Hepatic stellate cell (primary cell): ENCODE measurements at places on chromosomes 6 and 20.

- DNase-seq: no peak
These were observed 1.2 kb downstream of the LPA start for GRCh38 chr6:160662842-160663241.

- peak; percentile 60 for DNase-seq
These were observed 14.5 kb downstream of the GNL1 start for GRCh38 chr6:30541515-30542403.

DNA sequence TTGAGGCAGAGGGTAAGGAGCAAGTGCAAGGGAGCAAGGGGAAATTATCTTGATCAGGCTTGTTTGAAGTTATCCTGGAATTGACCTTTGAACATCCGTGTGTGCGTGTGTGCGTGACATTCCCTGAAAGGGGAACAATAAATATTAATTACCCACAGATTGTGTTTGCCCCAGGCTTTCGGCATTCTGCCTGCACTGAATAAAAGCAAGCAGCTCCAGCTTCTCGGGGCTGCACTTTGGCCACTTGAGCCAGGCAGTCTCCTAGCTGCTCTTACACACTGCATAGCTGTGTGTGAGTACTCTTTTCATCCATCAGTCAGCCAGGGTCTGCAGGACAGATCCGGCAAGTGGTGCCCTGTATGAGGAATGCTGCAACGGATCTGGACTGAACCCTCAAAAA is 107.7 kb upstream of the BTN3A2 start:
- DNase-seq: no peak

DNA sequence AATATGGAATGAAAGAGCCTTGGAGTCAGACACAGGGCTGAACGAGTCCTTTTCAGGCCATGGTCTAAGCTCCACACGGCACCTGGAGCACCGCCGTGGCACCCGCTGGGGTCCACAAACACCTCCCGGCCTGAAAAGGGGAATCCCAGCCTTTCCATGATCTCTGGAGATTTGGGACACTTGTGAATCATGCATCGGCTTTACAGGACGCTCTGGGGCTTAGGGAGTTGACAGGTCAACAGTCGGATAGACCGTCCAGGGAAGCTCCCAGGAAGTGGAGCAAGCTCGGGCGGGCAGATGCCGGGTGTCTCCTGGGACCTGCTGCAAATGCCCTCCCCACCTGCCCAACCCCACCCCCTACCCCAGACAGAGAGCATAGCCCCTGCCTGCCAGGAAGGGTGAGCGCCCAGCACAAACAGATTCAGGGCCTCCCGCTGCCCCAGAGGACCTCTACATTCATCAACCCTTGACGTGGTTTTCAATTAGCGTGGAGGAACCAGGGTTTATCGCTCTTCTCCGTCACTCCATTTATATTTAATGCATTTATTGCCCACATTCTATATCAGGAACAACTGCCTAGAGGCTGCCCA is 53.6 kb downstream of the YTHDF1 start:
- no peak for DNase-seq
